ENCODE measurements at places on chromosomes 4 and X.

- no peak for DNase-seq
These were observed 169.9 kb downstream of the KCNIP4 start for GRCh38 chr4:21778702-21779101.

- DNase-seq: no peak
These were observed 129.6 kb upstream of the HCCS start for GRCh38 chrX:10981506-10981905.

- no peak for DNase-seq
These were observed 20.2 kb upstream of the GBA3 start for GRCh38 chr4:22672519-22672918.

DNA sequence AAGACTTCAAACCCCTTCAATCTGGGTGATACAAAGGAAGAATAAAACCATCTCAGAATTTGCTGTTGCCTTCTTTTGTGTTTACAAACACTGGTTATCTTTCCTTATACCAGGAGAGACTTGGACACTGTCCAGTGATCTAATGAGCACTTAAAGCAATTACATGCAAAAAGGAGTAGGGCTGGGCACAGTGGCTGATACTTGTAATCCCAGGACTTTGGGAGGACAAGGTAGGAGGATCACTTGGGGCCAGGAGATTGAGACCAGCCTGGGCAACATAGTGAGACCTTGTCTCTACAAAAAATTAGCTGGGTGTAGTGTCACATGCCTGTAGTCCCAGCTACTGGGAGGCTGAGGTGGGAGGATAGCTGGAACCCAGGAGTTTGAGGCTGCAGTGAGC is 95.7 kb upstream of the DRD5 start:
- no peak for DNase-seq

DNA sequence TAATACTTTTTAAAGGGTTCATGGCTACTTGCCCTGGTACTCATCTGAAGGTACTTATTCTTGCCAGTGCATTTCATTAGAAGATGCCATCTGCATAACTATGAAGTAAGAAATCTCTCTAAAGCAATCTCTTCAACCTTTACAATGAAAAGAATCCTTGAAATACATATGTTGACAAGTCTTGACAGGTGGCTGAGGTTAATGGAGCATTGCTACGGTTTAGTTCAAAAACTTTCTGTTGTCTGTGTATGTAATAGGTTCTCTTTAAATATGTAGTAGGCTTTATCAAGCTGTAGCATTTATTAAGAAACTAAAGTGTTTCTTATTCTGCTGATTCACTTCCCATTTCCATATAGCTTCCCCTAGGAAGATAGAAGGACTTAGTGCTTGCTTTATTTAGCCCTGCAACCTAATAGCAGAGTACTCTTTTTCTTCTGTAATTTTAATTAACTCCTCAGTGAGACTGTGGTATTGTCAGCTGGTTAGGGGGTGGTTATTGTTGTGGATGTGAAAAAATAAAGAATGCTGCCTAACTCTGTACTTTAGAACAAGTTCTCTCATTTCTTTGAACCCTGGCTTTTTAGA is 39.3 kb downstream of the SLAIN2 start:
- no peak for DNase-seq

DNA sequence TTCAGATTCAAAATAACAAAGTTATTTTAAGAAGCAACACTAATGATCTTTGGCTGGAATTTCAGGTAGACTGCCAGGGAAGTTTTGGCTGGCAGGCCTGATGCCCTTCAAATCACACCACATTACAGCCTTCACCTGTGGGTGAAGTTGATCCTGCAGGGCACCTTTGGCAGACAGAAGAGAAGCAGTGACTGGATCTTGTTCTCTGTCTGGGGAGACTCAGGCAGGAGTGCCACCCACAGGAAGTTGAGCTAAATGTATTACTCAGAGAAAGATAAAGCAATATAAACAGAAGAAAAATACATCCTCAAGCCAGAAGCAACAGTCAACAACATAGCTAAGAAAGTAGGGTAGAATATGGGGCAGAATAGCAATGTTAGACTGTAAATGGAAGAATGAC is 12.8 kb upstream of the CFAP299 start:
- DNase-seq: no peak

- no peak for DNase-seq
These were observed 521.5 kb downstream of the INPP4B start for GRCh38 chr4:142324572-142324971.

Measured in activated T-cell treated with anti-CD3 and anti-CD28 coated beads for 4 hours (primary cell).